ENCODE measurements at places on chromosomes 5 and 9. TPM values are rescaled to one million over a fixed set of nuclear protein-coding genes. Genes with fewer than 3 reads are reported as not detected.

- no peak for DNase-seq
Observed at GRCh38 chr5:68279984-68280383, 64.4 kb downstream of the PIK3R1 start.

DNA sequence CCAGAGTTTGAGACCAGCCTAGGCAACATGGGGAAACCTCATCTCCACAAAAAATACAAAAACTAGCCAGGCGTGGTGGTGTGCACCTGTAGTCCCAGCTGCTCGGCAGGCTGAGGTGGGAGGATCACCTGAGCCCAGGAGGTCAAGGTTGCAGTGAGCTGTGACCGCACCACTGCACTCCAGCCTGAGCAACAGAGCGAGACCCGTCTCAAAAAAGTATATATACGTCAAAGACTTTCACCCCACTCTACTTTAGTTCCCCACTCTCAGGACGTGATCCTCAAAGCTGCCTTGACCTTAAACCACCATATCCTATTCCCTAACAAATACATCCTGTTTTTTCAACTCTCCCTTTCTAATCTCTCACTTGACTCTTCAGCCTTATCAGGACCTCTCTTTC lies 41.0 kb downstream of the PCDHGC5 start:
- DNase-seq: no peak

- no peak for DNase-seq
Observed at GRCh38 chr9:8857068-8857925, 1057.7 kb upstream of the DMAC1 start.

The C9 gene
- total RNA-seq: not detected

The AJM1 gene
- 2.7 TPM for total RNA-seq
